ENCODE measurements at places on chromosomes 6 and 20.

DNA sequence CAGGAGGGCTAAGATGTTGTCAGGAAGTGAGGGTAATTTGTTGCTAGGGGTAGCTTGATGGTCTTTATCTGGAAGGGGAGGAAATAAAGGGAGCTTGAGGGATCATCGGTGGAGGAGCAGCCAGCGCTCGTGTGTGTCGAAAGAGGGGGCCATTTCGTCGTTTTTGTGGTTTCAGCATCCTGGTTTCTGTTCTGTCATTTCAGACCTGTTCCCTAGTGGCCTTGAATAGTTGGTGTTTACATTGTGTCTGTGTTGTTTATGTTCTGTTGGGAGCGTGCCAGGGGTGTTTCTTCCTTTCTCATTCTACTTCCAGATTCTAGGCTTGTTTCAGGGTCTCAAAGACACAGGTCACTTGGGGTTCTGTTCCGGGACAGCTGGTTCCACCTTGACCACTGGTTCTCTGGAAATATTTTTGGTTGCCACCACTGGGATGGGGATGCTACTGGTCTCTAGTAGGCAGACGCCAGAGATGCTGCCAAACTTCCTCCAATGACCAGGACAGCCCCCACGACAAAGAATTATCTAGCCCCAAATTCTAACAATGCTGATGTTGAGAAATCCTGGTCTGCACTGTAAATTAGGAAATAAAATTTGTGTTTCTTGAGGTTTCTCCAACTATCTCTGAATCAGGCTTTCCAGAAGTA, 113.9 kb upstream of the NAA20 start:
- no peak for DNase-seq

DNA sequence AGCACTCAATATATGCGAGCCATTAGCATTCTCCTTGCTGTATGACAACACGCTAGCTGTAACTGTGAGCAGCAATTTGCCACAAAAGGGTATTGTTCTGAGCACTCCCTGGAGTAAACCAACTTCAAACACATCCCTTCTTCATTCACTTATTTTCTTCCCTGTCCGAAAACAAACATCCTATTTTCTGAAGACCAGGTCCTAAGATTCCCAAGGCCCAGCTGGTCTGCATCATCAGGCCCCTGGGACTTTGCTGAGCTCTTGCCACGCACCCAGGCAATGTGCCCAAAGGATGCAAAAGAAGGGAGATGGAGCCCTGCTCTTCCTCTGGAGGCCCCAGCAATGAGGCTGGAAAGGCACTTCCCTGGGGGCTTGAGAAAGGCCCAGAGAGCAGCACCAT, 118.1 kb downstream of the PREX1 start:
- no peak for DNase-seq

DNA sequence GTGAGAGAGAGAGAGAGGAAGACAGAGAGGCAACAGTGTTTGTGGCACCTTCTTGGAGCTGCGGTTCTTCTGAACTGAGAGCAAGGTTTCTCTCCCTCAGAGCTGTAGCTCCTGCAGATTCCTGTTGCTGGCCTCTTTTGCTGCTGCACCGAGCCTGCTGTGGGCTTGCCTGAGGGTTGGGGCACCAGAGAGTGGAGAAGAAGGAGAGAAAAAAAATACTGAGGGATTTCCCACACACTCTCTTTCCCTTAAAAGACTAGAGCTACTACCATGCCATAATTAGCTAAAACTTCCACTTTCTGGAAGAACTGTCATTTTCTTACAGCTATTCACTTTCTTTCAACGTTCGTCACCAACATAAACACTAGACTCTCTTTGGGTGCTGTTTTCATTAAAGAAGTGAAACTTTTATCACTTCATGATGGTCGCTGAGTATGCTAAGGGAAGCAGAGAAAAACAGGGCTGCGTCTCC, 18.2 kb upstream of the ECI2 start:
- no peak for DNase-seq

GRCh38 chr20:17493173-17493572, 38.0 kb downstream of the BFSP1 start:
- no peak for DNase-seq

DNA sequence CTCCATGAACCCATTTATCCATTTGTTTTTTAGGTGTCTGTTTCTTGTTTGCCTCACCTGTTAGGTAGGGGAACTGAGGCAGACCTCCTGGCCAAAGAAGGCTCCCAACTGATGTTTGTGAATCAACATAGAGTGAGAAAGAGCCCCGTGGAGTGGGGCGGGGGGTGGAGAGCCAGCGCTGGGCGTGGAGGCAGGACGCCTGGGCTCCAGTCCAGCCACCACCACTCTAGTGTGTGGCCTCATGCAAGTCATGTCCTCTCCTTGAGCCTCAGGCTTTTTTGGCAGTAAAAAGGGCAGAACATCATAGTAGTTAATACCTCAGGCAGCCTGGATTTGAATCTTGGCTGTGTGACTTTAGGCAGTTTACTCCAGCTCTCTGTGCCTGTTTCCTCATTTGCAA, 42.2 kb upstream of the SCRT2 start:
- no peak for DNase-seq

DNA sequence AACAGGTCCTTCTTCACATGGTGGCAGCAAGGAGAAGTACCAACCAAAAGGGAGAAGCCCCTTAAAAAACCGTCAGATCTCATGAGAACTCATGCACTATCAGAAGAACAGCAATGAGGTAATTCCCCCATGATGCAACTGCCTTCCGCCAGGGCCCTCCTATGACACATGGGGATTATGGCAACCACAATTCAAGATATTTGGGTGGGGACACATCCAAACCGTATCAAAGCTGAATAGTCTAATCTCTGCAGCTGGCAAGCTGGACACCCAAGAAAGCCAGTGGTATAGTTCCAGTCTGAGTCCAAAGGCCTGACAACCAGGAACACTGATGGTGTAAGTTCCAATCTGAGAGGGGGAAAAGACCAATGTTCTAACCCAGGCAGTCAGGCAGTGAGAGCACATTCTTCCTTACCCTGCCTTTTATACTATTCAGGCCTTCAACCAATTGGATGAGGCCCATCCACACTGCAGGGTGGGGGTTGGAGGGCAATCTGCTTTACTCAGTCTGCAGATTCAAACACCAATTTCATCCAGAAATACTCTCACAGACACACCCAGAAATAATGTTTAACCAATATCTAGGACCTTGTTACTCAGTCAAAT, 17.9 kb upstream of the CNKSR3 start:
- no peak for DNase-seq

- DNase-seq: no peak
Measured at GRCh38 chr6:6559994-6560570, 28.4 kb upstream of the LY86 start.

DNA sequence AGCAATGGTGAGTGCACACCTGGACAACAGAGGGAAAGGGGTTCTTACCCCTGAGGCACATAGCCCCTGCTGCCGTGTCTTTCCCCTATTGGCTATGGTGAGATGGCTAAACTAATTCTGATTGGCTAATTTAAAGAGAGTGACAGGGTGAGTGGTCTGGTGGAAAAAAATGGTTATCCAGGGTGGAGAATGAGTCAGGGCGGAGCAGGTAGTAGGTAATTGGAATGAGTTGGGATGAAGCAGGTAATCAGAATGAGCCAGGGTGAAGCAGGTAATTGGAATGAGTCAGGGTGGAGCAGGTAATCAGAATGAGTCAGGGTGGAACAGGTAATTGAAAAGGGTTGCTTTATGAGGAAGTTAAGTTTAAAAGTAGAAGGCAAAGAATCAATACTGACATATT, 200.3 kb downstream of the EYA4 start:
- no peak for DNase-seq

- DNase-seq: no peak
Measured at GRCh38 chr20:59207235-59207634, 43.6 kb downstream of the ZNF831 start.

- DNase-seq: no peak
Measured at GRCh38 chr6:150430815-150431214, 62.0 kb downstream of the IYD start.

GRCh38 chr20:50153153-50153499, 397 bp downstream of the PEDS1 start:
- DNase-seq: no peak

DNA sequence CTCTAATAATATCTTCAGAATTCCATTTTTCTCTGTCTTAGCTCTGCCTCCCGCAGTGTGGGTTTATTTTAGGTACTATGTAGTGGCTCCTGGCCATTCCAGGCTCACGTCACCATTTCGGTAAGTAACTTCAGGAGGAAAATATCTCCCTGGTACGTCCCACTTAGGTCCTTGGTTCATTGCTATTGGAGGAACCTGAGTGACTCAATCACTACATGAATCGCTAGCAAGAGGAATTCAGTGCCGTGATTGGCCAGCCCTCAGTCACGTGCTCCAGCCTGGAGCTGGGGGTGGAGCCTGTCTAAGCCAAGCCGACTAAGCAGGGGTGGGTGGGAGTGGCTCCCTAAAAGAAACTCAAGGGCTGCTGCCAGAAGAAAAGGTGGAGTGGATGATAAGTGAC, 67.3 kb upstream of the E2F3 start:
- DNase-seq: no peak

- no peak for DNase-seq
Measured at GRCh38 chr6:14162826-14163225, 45.3 kb downstream of the CD83 start.

DNA sequence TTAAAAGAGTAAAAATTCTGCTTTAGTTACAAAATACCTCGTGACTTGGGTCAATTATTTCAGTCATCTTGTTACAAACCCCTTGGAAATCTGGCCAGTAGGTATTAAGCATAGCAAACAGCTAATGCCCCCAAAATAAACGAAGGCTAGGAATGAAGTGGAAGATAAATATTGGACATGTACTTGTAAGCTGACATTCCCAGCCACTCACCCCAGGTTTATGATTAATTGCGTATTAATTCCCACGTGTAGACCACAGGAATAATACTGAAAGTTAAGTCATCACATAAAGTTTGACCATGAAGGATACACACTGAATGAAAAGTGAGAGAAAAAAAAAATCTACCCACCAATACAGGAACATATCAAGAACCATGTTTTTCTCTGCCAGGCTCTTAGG, 936.5 kb upstream of the ADGRB3 start:
- no peak for DNase-seq

GRCh38 chr6:111642463-111643158, 36.9 kb upstream of the TRAF3IP2 start:
- no peak for DNase-seq

DNA sequence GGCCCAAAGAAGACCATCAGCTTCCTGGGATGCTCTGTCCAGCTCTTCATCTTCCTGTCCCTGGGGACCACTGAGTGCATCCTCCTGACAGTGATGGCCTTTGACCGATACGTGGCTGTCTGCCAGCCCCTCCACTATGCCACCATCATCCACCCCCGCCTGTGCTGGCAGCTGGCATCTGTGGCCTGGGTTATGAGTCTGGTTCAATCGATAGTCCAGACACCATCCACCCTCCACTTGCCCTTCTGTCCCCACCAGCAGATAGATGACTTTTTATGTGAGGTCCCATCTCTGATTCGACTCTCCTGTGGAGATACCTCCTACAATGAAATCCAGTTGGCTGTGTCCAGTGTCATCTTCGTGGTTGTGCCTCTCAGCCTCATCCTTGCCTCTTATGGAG, 5.1 kb downstream of the OR2H1 start:
- no peak for DNase-seq

GRCh38 chr20:63699466-63700198, 3.2 kb downstream of the TNFRSF6B start:
- DNase-seq: no peak

GRCh38 chr6:30317913-30318589, 8.7 kb upstream of the TRIM39 start:
- no peak for DNase-seq

GRCh38 chr6:38051819-38052434, 232.4 kb downstream of the ZFAND3 start:
- no peak for DNase-seq

DNA sequence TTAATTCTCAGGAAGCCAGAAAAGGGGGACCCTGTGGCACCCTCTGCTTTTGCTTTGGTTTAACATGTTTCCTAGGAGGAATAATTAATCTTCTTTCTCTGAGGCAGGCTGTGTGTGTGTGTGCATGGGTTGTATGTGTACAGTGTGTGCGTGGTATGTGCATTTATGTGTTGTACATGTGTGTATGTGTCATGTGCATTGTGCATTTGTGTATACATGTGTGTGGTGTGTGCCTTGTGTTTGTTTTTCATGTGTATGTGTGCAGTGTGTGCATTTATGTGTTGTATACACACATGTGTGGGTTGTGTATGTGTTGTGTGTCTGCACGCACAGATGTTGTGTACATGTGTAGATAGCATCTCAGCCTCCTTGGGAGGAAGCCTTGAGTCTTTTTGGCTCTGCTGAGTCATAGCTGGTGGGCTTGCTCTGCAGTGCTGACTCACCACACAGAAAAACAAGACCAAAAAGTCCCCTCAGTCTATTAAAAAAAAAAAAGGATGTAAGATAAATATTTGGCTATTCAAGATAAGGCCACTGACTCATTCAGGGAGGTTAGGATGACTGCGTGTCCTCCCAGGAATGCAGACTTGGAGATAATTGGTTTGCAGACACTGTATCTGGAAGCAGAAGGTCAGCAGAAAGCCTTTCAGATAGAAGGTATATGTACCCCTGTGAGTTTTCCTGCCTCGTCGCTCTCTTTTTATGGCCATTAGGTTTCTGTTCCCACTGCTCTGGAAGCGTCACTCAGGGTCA, 58.6 kb downstream of the SYNJ2 start:
- DNase-seq: no peak

DNA sequence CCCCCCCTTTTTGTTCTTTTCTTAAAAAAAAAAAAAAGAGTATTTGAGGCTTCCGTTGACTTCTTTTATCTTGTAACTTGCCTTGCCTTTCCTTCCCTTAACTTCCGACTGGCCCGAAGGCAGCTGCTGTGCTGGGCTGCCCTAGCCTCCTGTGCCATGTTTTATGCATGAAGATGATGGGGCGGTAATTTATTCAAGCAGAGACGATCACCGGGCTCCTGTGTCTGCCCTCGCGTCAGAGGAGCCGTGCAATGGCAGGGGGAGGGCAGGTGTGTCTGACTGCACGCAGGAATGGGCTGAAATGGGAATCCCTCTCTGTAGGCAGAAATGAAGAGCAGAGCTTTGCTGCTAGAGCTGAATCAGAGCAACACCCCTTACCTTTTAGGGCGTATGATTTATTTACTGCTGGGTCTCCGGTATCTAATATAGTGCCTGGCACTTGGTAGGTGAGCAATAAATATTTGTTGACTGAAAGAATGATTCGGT, 106.3 kb upstream of the RIPOR2 start:
- no peak for DNase-seq

- DNase-seq: no peak
Measured at GRCh38 chr20:6566821-6567220, 200.7 kb upstream of the BMP2 start.

DNA sequence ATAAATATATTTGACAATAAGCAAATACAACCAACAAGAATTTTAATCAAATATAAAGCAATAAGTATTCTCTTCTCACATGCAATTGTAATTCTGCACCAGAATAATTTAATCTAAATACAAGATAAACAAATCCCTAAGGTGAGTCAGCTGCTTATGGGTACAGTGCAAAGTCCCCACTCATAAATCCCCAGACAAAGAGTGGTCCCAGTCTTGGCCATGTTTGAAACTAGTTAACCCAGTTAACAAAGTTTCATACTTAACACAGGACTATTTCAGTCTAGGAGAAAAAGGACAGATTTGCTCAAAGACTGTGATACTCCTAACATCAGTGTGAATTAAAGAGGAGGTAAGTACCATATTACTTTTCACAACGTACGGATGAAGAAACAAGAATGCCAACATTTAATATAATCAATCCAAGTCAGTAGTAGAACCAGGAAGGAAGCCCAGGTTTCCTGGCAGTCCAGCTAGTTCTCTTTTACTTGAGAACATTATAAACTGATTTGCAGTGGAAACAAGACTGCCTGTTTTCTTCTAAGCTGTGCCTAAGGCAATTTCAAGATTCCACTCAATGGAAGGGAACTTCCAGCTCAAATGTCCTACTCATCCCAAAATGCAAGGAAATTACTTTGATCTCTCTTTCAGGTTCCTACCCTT, 10.4 kb downstream of the SAMD3 start:
- DNase-seq: no peak
